ENCODE measurements at places on chromosomes 2 and 18.

DNA sequence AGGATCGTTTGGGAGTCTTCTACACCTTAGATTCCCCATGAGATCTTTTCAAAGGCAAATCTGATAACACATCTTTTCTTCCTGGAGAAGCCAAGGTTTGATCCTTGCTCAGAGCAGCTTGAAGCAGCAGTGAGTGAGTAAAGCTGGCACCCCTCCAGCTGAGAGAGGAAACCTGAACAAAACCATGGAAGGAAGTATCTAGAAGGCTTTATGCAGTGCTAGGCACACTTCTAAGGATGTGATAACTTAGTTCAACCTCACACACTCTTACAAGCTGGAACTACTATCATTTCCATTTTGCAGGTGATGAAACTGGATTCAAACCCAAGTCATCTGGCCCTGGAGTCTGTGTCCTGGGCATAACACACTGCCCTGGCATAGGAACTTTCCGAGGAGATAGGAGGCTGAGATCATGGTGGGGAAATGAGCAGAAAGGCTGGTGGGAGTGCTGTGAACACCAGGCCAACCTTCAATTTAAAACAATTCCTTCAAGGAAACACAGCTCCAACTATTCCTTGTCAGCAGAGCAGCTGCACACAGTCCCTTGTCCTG, 71.2 kb downstream of the CTAGE1 start:
- no peak for DNase-seq

DNA sequence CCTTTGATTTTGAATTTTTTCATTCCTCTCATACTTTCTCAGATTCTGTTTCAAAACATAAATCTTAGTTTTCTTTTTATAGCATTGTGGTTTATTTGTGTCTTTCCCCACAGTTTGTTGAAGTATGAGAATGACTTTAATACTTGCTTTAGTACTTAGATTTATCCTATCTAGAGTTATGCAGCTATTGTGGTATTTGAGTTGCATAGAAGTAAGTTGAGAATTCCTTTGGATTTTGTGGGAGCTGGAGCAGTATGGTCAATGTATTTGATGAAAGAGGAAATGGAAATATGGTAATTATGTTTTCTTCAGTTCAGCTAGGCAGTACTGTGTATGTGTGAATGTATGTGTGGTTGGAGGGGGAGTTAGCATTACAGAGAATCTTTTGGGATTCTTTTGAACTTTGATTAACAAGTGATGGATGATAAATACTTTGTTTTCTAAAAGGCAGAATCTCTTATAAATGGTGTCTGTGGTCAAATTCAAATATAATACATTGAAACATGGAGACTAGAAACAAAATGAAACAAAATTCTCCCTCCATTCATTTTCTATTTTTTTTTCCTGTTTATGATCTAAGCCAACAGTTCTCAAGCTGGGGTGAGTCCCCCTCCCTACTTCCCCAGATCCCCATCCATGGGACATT, 3.0 kb downstream of the ACVR2A start:
- no peak for DNase-seq

DNA sequence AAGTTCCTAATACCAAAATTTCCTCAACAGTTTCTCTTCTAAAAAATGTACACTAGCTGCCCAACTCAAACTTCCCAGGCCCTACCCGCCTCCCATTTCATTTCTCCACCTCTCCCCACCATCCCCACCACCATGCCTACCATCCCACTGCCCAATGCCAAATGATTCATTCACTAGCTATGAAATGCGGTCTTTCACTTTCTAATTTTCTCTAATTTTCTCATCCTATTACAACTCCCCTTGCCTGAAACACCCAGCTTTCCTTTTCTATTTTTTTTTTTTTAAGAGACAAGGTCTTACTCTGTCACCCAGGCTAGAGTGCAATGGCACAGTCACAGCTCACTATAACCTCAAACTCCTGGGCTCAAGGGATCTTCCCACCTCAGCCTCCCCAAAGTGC, 38.4 kb downstream of the KIDINS220 start:
- DNase-seq, result no peak

DNA sequence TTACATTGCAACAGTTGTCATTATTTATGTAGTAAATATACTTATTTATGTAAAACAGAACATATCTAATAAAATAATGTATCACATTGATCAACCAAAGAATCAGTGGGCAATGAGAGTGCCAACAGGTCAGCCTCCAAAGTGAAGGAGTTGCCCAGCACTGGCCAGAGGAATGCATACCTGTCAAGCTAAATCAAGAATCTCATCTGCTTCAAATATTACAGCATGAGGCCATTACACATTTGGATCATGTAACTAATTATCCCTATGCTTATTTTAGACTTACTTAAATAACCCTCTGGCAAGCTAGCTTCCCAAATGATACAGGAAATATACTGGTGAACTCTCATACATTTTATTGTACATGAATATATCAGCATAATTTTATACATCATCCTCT, 1211.7 kb upstream of the ACVR2A start:
- no peak for DNase-seq

DNA sequence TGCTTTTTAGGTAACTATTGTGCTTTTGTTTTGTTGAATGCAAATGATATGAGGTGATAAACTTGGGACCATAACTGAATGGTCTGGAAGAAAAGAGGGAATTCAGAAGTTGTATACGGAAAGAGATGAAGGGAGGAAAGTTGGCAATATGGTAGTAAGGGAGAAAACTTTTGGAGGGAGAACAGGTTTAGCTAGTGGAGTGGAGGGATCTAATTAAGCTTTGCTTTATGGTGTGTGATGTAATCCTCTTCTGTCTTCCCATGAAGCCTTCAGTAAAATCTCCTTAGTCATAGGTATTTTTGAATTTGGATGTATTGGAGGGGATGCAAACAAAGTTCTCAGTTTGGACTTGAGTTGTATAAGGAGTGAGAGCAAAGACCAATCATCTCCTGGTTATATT, 20.2 kb upstream of the RAB10 start:
- DNase-seq, result no peak

DNA sequence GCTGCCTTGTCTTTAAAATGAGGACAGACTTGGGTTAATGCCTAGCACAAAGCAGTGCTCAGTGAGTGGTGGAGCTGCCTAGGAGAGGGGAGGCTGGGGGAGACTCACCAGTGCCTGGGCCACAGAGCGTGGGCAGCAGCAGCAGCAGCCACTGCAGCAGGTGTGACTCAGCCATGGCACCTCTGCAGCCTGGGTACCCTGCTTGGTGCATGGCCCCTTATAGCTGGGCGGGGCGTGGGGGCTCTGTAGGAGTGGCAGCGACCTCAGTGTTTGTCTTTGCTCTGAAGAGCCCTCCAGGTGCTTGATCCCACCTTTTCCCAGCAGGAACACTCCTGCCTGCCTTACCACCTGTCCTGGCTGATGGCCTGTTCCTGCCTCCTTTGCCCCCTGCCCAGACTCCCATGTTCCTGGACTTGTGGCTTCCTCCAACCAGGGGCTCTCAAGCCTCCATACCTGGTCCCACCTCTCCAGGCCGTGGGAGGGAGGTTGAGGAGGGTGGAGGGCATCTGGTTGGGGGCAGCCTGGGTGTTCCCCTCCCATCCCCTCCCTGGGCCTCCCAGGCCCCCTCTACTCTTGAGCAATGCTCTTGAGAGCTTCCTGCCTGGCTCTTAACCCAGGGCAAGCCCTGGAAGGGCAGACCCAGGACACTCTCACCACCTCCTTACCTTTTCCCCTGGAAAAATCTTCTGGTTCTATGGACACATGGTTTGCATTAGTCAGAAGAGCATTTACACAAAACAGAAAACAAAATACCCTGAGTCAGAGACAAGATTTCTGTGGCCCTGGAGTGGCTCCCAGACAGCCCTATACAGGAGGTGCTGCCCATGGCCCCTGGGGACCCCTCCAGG, at the start of gene SFTPB:
Gene SFTPB, minus strand, starts transcription at position 191 of the 848 bp plus-strand sequence. Its CDS starts 16 bp downstream, at position 175.
- no peak for DNase-seq

DNA sequence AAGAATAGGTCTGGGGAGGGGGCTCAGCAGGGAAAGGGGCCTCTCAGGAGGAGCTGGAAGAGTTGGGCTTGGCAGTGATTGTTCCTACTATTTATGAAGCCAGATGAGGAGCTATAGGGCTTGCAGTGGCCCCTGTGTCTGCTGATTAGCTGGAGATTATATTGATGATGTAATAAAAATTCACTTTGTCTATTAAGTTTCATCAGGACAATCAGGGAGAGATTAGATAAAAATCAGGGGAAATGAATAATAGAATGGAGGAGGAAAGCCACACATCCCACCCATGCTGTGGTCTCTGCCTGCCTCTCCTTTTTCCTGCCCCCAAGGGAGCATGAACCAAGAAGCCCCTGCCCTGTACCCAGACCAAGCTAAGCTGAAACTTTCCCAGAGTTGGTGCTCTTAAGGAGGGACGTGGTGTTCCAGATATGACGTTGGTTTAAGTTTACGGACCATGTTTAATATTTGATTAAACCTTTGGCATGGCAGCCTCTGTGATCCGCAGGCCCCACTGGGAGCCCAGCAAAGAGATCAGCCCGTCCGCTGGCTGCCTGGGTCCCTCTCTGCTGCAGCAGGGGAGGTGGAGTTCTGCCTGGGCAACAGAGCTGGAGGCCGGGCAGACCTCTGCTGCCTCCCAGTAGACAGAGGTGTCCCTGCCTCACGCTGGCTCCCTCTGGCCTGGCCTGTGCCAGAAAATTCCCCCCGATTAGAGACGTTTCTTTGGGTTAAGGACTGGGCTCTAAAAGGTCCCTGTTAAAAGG, 15.3 kb downstream of the CELF4 start:
- no peak for DNase-seq

DNA sequence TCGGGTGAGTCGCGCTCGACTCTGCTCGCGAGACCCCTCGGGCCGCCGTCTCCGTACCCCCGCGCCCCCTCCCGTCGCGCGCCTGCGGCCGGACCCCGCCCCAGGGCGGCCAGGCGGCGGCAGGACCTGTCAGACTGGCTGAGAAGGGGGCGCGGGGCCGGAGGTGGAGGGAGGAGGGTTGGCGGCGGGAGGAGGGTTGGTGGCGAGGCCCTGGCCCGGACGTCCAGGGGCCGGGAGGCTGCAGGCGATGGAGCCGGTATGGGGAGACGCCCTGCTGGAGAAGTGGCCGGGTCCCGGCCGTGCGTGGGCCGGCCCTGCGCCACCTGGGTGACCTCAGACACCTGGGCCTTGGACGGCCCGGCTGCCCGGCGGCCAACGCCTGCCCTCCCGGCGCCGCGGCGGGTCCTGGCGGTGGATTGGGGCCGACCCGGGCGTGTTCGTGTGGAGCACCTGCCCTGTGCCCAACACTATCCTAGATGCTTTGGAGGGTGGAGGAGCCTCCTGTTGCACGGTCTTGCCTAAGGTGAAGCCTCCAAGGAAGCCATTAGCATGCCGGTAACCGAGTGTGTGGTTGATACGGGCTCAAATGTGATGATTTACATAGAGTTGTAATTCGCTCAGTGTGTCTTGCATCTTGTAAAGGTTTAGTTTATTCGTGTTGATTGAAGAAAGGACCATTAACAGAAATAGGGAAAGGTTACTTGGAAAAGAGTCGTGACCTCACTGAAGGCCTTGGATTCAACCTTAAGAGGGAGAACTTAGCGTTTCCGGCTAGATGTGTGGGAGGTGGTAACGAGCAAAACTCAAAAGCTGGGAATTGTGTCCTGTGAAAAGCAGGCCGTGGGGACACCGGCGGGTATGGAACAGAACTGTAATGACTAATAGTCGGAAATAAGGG, 550 bp downstream of the MYL12B start:
- no peak for DNase-seq

DNA sequence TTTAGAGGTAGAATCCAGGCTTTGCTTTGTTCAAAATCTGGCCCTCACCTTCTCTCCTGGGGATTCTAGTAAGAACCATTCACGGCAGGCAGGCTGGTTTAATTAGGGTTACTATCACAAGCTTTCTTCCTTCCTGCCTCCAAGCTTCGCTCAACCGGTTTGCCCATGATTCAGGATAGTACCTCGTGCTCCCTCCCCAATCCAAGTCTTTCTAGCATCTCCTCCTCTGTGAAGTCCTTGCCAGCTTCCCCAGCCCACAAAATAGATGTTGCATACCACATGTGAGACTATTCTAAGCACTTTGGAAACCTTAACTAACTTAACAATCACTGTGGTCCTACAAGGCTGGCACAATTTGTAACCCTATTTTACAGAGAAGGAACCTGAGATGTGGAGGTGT, 135.1 kb downstream of the SOCS6 start:
- no peak for DNase-seq

DNA sequence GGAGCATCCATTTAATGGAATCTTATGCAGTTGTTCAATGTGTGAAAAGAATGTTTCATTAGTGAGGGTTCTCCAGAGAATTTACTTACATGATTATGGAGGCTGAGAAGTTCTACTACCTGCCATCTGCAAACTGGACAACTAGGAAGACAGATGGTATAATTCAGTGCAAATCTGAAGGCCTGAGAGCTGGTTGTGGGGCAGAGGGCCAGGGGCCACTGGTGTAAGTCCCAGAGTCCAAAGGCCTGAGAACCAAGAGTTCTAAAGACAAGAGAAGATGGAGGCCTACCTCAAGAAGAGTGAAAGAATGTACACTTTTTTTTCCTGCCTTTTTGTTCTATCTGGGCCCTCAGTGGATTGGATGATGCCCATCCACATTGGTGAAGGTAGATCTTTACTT, 114.8 kb downstream of the DDX1 start:
- no peak for DNase-seq

GRCh38 chr2:26298638-26299393, 47.1 kb upstream of the SELENOI start:
- DNase-seq, result no peak

DNA sequence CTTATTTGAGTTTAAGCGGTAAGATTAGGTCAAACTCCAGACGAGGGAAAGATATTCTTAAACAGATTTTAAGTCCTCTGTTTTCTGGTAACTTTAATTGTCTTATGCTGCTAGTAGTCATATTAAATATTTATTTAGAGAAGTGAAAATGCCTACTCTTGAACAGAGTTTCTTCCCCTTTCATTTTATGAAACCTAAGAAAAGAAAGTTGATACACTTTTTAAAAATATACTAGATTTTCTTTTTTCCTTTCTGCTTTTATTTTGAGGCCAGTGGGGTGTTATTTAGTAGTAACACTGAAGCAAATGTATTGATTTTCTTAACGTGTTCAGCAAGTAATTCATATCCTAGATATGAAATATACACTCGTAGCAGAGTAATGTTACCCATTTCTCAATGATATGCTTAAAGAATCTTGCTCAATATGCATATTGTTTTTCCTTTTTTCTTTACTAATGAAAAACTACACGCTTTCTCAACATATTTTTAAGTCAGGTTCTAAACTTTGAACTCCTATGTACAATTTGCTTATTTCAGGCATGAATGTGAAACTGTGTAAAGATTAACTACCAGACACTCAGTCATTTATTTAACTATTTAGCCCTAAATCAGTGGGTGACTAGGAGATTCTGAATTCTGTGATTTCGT, 691 bp downstream of the KYNU start:
- no peak for DNase-seq

GRCh38 chr2:28577791-28578680, 82.2 kb downstream of the PLB1 start:
- DNase-seq, result no peak

DNA sequence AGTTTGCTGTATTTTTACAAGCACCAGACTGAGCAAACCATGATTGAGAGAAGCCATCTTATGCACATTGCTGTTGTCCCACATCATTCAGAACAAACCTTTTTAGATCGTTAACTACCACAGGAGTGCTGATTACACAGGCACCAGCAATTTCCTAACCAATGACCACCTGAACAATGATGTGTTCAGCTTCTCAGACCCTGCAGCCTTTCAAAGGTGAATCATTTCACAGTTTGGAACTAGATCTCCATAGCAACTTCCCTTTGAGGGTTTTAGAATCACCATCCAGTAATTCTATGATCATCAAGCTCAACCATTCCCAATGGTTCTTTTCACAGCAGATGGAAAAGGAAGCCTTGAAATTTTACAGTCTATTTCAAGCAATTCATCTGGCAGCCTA, 71.4 kb downstream of the OLA1 start:
- no peak for DNase-seq
